Stimulated activated CD4-positive, alpha-beta T cell treated with anti-CD3 and anti-CD28 coated beads, TNF-alpha, amount 100 ng/mL, for 24 hours (primary cell): ENCODE measurements at places on chromosomes 2 and 18.

DNA sequence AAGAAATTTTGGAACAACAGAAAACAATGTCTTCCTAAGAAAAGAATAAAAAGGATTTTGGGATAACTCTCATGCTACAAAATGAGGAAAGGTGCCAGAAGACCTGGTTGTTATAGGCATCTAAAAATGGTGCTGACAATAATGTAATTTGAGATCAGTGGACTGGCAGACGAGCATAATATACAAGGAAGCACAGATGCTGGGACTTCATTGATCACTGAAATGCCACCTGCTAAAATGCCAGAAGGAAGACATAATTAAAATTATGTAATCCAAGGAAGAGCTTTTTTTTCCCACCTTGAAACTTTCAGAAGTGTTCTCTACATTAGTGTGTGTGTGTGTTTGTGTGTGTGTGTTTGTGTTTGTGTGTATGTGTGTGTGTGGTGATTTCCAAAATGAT is 535.9 kb downstream of the XIRP2 start:
- DNase-seq: no peak

DNA sequence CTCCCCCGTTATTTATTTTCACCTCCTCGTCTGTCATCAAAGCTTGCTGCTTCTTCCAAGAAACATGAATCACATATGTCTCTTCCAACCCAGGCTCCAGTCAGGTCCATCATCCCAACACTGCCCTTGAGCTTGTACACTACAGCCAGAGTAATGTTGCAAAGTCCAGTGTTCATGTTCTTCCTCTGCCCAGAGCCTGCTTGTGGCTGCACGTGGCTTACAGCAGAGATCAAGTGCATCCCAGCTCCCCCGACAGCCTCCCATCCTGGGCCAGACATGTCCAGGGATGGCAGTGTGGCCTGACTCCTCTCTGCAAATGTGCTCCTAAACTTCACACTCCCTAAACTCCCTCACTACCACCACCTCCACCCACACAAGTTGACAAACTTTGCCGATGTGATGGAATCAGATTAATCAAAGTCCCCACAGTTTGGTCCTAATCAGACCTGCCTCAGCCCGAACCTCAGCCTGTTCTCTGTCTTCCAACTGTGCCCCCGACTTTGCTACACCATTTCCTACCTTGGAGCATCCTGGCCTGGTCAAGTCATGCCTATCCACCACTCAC is 54.2 kb upstream of the MAPRE3 start:
- no peak for DNase-seq

GRCh38 chr18:46449033-46449432 is 208.0 kb downstream of the LOXHD1 start:
- DNase-seq: no peak

DNA sequence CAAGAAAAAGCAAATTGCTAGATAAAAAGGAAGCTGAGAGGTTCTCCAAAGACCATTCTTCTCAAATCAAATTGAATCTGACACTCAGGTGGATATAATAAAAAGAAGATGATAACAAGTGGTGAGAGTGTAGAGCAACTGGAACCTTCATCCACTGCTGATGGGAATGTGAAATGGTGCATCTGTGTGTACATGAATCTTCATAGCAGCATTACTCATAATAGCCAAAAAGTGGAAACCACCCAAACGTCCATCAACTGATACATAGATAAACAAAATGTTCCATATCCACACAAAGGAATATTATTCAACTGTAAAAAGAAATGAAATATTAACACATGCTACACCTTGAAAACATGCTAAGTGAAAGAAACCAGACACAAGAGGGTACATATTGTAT is 357.2 kb upstream of the EPHA4 start:
- no peak for DNase-seq

DNA sequence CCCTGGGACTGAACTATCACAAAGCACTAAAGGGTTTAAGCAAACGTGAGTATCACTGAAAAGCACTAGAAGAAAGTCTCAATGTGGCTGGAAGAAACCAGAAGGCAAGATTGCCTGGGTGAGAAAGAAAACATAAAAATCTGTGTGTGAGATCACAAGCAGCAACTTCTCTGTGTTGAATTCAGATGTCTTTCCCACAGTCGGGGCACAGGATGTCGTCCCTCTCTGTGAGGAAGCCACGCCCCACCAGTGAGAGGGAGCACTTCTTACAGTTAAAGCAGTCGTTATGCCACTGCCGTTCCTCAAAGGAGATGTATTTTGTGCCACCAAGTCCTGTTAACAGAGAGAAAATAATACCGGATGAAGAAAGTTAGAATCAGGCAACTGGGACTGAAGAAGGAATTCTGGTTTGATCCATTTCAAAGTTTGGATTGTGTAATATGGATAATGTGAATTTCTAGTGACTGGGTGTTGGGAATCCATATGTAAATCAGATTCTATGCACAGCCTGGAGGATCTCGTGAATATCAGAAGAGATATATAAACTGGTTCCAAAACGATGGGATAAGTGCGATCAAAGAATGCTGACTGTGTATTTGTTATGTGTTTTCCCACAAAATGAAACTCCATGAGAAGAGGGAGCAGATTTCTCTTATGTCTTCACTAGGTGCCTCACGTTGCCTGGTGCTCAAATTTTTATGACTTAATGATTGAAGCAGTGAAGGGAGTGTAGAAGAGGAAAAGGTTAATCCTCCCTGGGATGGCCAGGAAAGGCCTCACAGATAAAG is 24.0 kb downstream of the C2orf49 start:
- no peak for DNase-seq

- no peak for DNase-seq
Measured at GRCh38 chr2:193124815-193125214, 930.1 kb upstream of the TMEFF2 start.

DNA sequence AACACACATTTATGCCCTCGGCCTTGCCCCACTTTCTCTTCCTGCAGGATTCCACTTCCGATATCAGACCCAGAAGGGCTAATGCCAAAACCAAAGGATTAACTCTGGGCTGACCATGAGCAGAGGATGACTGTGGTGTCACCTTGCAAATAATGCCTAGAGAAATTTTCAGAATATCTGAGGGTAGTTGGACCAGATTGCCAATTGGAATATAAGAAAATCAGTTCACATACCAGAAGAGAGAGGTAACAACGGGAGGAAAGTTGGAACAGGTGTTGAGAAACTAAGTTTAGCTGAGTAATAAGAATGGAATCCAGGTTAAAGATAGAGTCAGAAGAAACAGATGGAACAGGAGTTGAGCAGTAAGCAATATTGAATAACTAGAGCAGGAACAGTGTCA is 232.7 kb upstream of the UBE2E3 start:
- DNase-seq: no peak

DNA sequence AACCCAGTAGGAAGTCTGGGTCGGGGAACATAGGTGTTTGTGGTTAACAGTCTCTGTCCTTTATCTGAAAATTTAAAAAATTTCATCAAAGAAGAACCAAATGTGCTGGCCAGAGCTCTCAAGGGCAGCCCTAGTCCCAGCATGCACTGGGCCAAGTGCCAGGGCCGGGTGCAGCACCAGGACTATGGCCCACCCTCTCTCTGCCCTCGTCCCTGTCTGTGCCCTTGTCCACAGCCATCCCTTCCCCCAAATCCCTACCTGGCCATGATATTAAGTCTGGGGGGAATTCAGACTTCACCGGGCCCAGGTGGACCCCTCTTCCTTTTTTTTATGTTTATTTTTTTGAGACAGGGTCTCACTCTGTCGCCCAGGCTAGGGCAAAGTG is 14.4 kb upstream of the ZFP36L2 start:
- no peak for DNase-seq

DNA sequence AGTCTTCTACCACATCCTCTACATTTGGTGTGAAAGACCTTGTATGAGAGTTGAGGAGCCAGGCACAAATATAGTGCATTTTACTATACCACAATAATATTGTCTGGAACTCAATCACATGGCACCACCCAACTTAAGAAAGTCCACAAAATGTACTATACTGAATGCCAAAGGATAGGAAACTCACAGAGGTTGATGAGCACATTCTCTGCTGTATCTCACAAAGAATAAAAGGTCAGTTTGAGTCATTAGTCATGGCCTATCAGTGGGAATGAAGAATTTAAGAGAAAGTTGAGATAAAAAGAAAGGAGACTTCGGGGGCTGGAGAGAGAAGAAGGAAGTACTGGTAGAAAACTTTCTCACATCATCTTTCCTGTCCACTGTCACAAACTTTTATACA is 134.3 kb downstream of the RDH14 start:
- DNase-seq: no peak

- DNase-seq: no peak
Measured at GRCh38 chr2:172927641-172928357, 147.8 kb upstream of the MAP3K20 start.

- peak; percentile 50 for DNase-seq
Measured at GRCh38 chr2:64454386-64455332, 697 bp downstream of the LGALSL start.
